Cortex of kidney (tissue), 1 donor: ENCODE measurements at places on chromosomes 2 and 18.

GRCh38 chr18:2635586-2635985 is 19.9 kb upstream of the SMCHD1 start:
- DNase-seq = no peak

- no peak for DNase-seq
Measured at GRCh38 chr2:144570566-144570965, 50.6 kb upstream of the ZEB2 start.

DNA sequence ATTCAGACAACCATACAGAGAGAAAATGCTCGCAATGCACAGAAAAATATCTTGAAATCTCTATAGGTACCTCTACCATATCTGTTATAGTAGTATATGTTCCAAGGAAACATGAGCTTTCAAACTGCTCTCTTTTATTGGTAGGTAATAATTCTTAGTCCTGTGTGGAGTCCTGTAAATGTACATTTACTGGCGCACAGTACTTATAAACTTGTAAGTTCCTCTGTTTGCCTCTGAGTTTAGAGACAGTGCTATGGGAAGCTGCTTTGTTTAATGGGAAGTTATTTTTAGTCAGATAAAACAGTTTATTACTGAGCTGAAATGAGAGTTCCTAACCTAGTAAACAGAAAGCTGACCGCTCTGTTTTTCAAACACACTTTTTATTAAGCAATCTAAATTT is 52.7 kb downstream of the CCDC93 start:
- no peak for DNase-seq

GRCh38 chr2:218152777-218153176 is 14.0 kb downstream of the CXCR1 start:
- no peak for DNase-seq

DNA sequence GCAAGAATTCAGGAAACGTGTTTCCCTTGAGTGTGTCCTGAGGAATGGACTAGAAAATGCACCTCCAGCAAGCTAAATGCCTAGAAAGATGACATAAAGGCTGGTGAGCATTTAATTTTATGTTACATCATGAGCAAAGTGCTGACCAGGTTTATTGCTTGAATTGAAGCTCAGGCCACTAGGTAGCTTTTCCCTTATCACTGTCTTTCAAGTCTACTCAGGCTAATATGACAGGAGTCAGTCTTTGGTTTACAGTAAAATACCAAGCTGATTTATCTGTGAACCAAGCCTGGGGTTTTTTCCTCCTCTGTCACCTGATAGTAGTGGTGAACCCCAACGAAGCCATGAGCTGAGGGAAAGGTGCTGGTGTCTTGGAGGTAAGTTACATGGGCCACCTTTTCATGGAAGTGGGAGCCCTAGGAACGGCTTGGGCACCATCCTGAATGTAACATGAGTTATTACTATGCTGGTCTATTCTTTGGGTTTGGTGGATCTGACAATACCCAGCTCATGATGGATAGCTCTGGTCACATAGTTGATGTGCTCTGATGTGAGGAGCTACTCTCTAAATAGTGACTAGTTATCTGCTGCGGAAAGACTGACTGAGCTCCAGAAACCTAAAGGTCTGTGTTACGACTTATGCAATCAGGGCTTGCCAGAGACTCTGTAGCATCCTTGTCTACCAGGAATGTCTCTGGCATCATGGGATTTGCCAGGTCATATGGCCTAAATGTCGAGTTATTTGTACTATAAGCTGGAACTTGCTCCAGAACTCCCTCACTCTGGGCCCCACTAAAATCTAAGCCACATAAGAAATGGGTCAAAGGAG is 39.8 kb downstream of the NUP35 start:
- no peak for DNase-seq

DNA sequence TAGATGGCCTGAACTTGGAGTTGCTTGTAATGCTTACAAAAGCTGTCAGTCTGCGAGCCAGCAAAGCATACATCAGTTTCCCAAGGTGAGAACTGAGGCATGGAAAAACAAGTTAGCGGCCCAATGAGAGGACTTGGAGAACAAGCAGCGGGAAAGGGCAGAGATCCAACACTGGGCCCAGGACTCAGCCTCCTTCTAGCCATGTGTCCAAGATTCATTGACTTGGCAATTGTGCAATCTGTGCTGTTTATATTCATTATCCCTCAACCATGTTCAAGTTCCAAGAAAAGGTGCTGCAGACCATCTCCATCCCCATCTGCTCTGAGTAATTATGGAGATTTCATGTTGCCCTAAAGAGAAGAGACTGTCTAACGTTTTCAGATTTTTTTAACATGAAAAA is 187.4 kb downstream of the ALK start:
- no peak for DNase-seq

GRCh38 chr2:233481368-233482142 is 85.0 kb downstream of the USP40 start:
- DNase-seq = no peak

DNA sequence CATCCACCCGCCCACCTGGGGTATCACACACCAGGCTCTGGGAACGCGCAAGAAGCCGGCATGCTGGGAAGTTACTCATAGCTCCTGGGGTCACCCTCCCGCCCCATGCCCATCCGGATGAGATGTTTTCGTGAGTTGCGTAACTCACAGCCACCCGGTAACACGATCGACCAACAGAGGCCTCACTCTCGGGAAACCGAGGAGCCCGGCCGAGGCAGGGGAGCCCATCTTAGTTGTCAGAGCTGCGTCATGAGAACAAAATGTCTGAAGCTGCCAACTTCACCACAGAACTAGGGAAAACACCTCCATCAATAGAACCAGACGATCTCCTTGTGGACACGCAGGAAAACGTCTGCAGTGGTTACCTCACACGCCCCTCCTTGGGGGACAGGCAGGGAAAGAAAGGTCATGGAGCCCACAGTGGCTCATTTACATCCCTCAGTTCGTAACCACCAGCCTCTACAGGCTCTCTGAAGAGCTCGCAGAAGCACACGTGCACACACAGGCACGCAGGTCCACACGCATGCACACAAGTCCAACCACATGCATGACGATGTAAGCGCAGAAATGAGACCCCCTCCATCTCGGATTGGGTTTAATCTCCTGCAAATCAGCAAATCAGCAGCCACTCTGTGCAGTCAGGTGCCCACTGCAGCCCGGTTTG is 26.2 kb downstream of the ADI1 start:
- no peak for DNase-seq

DNA sequence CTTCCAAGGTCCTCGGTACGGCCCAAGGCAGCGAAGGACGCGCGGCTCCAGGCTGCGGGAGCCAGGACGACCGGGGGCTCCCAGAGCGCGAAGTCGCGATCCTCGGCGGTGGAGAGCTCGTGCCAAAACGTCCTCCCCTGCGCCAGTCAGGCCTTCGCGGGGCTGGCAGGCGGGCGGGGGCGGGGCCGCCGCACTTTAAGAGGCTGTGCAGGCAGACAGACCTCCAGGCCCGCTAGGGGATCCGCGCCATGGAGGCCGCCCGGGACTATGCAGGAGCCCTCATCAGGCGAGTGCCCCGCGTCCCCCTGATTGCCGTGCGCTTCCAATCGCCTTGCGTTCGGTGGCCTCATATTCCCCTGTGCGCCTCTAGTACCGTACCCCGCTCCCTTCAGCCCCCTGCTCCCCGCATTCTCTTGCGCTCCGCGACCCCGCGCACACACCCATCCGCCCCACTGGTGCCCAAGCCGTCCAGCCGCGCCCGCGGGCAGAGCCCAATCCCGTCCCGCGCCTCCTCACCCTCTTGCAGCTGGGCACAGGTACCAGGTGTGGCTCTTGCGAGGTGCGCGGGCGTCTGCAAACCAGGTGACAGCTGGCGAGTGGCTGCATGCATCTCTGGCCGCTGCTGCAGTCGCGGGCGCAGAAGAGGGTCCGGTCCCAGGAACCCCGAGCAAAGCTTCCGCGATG is at the start of gene CIDEA:
TSS of gene CIDEA (plus strand) at position 226 of the 684 bp plus-strand sequence. CDS start at position 249, 23 bp downstream.
- DNase-seq = no peak

DNA sequence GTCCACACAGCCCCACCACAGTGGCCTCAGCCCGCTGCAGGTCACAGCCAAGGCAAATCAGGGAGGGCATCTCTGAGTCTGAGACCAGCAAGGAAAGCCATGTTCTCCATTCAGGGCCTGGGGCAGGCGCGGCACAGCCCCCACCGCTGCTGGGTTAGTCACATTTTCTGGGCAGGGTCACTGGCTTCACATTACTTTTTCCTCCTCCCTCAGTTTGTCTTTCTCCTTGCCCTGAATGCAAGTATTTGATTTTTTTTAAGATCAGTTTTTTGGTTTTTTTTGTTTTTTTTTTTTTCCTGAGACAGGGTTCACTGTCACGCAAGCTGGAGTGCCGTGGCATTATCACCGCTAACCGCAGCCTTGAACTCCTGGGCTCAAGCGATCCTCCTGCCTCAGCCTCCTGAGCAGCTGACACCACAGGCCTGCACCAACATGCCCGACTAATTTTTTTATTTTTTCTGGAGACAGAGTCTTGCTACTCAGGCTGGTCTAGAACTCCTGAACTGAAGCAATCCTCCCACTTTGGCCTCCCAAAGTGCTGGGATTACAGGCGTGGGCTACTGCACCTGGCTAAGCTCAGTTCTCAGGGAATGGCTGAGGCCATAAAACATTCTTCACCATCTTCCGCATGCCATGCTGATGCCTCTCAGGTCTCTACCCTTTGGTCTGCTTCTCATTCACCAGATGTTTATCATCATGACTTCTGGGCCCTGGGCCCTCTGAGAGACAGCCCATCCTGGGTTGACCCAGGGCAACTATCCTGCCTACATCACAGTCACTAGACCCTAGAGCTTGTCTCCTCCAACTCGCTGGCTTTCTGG is 628 bp upstream of the CAPG start:
- DNase-seq = no peak
